Urinary bladder (tissue), 4 donors: ENCODE measurements at places on chromosomes 2 and 18. TPM values are rescaled to one million over a fixed set of nuclear protein-coding genes. Genes with fewer than 3 reads are reported as not detected.

The NEU4 gene
- 0.21 TPM for total RNA-seq

The GALNT13 gene
- total RNA-seq, result 19.5 TPM

DNA sequence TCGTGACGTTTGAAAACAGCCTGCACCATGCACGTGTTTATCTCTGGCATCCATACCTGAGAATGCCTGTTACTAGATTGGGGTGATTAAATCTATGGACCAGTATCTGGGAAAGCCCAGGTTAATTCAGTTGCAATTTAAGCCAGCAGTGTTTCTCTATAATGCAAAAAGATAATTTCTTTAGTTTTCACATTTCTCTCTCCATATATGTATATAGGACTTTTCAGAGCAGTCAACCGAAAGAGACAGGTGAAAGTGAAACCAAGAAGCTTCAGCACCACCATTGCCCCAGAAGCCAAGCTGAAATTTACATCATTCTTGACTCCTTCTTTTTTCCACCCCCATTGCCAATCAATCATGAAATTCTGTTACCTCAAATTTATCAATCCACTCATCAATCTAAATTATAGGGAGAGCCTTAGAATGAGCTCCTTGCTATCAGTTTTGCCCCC, 2.7 kb upstream of the LRP2 start:
- no peak for DNase-seq

- no peak for DNase-seq
These were observed 6.9 kb upstream of the DPYSL5 start for GRCh38 chr2:26840937-26841610.

DNA sequence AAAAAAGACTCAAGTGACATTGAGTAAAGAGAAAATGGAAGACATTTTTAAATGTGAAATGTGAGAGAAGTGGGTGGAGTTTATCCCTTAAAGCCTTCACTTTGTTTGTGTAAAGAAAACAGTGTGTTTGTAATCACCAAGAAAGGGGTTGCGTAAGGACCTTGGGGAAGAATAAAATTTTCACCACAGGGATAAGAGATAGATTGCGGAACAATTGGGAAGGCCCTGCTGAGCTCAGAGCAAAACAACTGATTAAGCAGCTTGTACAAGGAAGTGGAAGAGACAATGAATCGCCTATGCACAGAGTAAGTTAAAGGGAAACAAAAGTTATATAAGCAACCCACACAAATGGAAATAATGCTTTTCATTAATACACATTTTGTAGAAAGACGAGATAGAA, 327.7 kb downstream of the RAD51AP2 start:
- no peak for DNase-seq

GRCh38 chr2:134021830-134022524, 231.9 kb upstream of the MGAT5 start:
- no peak for DNase-seq
